ENCODE measurements at places on chromosomes 16 and 17.

- no peak for DNase-seq
Observed at GRCh38 chr16:13997526-13997925, 73.6 kb upstream of the MRTFB start.

DNA sequence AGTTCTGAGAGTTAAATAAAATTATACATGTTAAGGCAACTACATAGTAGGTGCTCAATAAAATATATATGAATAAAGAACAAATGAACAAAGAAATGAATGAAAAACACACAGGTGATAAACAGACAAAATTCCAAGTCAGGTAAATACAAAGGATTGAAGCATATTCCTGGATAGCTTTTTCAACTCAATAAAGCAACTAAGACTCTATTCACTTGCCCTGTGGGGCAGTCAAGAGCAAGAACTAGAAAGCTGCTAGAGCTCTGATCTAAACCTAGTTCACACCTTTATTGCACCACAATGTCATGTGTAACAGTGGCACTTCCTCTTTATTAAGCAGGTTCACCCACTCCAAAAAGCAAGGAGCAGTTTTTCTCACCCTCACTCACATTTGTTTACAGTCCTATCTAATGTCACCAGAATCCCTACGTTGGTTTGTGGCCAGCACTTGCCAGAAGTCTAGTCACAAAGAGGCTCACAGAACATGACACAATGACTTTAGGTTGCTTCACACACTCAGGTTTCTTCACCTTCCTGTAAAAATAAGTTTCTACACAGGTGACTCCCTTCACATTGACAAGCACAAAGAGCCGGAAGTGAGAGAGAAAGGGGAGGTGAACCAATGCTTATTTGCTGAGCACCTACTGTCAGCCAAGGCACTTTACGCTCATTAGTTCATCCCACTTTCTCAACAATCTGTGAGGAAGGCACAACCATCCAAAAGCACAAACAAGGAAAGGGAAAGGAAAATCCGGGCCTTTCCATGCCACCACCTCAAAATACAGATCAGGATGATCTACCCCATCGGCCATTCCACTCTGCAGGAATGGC, 70.8 kb downstream of the XPO6 start:
- DNase-seq, result no peak

DNA sequence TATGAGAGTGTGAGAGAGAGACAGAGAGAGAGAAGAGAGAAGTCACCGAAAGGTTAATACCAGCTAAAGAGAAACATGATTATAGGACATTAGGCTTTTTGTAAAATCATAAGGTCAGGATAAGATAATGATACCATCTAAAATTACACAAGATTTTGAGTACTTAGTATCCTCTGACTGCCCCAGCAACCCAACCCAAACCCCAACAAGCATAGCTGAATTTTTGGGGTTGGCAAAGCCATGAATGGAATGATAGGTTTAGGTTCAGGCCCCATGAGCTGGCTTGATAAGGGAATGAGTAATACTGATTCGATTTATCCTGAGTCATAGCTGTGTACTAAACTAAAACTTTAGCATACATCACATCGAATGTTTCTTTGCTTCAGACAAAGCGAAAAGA, 259.5 kb downstream of the IRX3 start:
- no peak for DNase-seq

GRCh38 chr17:58991718-58992331, 114.9 kb downstream of the TRIM37 start:
- DNase-seq, result no peak

GRCh38 chr17:73711184-73711583, 66.9 kb upstream of the SDK2 start:
- no peak for DNase-seq

DNA sequence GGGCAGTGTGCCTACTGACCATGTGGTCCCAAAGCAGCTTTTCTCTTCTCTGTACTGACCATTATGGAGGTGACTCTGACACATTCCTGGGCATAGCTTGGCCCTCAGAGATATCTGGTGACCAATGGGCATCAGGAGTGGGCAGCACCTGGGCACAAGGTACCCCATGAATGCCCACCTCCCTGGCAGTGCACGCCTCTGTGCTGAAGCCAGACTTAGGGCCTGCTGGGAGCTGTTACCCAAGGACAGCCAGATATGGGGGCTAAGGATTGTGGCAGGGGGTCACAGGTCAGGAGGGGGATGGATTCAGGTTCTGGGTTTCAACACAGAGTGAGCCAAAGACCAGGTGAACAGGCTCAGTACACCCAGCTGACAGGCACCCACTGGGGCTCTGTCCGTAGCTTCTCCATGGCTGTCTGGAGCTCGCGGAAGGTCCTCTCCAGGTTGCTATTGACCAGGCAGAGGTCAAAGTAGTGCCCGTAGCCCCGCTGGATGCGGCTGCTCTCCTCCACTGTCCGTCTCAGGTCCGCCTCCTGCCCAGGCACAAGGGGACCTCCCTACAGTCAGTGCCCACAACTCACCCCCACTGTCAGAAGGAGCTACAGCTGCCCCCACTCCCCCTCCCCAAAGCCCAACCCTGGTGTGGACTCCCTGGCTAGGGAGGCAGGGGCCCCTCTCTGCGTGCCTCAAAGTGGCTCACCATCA, 29.7 kb downstream of the MPP2 start:
- no peak for DNase-seq
